Stimulated activated CD4-positive, alpha-beta T cell treated with anti-CD3 and anti-CD28 coated beads, Interleukin-2, amount 100 ng/mL, for 24 hours (primary cell): ENCODE measurements at places on chromosomes 6 and 20.

DNA sequence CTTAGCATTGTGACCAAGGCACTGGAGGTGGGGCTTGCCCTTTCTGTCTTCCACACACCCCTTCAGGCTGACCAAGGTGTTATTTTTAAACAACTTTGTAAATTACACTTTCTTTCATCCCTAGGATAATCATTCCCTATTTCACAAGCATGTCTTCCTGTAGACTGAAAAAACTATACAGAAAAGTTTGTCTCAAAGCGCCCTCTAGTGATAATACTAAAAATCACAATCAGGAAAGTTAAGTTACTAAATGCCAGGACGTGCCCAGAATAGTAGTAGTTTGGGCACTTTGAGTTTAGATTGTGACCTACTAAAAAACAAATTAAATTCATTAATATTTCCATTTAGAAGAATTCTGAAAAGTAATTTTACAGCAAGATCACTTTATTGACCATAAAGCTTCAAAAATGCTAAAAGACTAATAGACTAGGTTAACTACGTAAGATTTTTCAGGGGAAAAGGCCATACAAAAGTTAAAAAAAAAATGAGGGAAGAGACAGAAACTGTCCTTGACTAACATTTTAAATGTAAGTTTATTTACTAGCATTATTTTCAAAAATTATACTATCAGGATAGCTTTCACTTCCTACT, 123.3 kb upstream of the DUSP22 start:
- DNase-seq, result no peak

GRCh38 chr20:3890398-3890751, 1.2 kb downstream of the PANK2 start:
- no peak for DNase-seq

DNA sequence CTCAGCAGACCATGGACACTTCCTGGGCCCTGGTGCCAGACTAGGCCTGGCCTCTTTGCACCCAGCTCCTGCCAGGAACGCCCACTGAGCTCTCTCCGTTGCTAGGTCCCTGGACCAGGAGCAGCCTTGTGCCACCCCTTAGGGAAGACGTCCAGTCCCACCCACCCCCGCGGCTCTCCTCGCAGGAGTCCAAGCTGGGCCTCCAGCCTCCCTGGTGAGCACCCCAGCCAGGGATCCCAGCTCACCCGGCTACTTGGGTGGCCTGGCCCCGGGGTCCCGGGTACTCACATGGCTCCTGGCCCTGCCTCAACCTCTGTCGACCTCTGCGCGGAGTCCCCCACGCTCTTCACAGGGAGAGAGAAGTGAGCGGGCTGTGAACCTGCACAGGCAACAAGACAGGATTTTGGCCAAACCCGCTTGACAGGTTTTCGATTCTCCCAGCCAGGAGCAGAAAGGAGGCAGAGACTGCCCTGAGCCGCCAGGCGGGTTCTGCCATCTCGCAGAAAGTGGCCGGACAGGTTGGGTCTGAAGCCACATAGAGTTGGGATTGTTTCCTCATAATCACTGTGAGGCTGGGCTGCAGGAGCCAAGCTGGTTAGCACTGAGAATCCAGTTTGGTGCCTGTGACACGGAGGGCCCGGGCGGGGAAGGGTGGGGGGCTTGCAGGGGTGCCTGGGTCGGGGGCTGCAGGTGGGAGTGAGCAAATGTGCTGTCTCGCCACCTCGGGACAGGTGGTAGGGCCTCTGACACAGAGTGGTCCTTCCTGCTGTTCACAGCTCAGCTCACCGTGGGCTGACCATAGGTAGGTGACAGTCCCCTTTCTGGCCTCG, at the start of gene RBBP8NL:
TSS of gene RBBP8NL (minus strand) at position 368 of the 830 bp plus-strand sequence. CDS start 7,892 bp downstream, outside the sequence.
- no peak for DNase-seq

GRCh38 chr6:45644720-45645119, 267.0 kb upstream of the SUPT3H start:
- DNase-seq, result no peak

- DNase-seq, result no peak
Measured at GRCh38 chr6:13559251-13559650, 15.2 kb upstream of the SIRT5 start.

DNA sequence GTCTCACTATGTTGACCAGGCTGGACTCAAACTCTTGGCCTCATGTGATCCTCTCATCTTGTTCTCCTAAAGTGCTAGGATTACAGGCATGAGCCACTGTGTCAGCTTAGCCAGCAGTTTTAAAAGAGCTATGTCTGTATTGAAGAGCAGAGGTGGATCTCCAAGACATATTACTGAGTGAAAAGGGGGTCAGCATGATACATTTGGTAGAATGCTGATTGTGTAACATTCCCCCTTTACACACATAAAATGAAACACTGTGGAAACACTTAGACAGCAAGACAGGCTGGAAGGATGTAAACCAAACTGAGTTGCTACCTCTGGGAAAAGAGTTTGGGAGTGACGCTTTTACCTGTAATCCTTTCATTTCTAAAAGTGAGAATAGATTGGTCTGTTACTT, 1.7 kb upstream of the RIPOR3 start:
- DNase-seq, result no peak

DNA sequence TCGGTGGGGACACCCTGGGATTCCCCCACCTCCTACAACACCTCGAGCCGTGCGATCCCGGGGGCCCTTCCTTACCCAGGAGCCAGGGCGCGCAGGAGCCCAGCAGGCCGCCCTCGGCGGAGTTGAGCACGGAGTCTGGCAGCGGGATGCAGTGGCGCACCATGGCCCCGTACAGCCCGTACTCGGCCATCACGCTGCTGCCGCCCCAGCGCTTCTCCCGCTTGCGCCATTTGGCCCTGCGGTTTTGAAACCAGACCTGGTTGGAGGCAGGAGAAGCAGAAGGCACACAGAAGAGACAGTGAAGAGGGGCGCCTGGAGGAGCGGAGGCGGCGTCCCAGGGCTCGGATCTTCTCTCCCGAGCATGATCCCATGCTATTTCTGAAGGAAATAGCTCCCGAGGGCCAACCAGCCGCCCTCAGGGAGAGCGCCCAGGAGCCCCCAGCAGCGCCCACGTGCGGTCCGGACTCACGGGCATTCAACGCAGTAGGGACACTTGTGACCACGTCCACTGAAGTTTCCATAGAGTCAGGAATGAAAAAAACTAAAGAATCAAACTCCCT, 4.3 kb downstream of the VSX1 start:
- peak; percentile 17 for DNase-seq

DNA sequence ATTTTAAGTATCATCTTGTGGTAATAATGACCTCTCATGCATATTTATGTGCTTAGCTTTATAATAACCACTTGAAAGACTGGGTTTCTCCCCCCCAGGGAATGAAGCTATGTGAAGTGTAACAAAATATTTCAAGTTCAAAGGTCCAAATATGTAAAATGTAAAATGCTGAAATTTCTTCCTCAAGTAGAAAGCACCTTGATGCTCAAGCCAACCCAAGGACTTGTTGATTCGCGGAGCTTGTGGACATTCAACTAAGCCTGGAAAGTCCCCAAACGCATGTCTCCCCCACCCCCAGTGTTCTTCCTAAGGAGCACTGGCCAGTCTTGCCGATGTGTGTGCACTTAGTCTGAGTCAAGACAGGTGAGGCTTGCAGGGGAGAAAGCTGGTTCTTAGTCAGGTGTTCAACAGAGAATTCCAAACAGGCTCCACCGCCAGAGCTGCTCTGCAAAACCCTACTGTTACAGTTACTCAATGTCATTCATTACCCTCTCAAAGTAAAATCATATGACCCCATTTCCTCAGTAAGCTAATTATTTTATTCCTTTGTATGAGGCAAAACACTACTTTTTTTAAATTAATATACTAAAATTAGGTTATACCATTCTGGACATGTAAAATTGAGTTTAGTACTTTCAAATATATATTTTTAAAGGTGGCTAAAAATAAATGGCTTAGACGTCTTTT, 46.9 kb upstream of the QKI start:
- DNase-seq, result no peak

GRCh38 chr20:20721489-20721888, 9.0 kb upstream of the RALGAPA2 start:
- no peak for DNase-seq

- no peak for DNase-seq
Measured at GRCh38 chr6:106253172-106253571, 72.4 kb downstream of the ATG5 start.

DNA sequence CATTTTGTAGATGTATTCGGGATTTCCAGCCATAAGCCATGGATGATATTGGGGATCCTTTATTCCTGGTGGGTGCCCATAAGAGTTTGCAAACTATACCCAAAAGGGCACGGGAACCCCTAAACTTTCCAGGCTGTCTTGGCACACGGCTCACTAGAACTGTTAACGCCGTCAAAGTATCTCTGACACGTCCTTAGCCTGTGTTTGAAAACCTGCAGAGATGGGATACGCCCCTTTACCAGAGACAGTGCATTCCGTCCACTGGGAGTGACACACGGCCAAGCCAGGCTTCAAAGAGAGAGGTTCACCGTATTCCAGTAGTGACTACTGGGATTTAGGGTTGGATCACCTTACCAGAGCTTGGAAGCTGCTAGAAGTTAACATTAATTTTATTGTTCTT, 95.0 kb downstream of the THBS2 start:
- DNase-seq, result no peak

DNA sequence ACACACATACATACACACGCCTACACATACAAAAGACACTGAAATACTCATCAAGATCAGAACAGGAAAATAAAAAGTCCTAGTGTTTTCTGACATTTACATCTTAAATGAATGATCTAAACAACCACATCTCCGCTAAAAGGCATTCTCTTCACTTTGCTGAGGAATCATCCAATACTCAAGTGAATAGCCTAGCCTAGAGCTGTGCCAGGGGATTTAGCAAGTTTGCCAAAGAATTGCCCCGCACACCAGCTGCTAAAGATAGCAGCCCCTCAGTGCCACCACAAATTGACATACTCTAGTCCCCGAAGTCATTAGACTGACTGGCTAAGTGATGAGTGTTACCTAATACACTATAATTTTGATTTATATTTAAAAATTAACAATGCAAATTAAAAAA, 246.8 kb upstream of the POU3F2 start:
- no peak for DNase-seq

- no peak for DNase-seq
Measured at GRCh38 chr6:121603486-121603885, 168.0 kb downstream of the GJA1 start.

DNA sequence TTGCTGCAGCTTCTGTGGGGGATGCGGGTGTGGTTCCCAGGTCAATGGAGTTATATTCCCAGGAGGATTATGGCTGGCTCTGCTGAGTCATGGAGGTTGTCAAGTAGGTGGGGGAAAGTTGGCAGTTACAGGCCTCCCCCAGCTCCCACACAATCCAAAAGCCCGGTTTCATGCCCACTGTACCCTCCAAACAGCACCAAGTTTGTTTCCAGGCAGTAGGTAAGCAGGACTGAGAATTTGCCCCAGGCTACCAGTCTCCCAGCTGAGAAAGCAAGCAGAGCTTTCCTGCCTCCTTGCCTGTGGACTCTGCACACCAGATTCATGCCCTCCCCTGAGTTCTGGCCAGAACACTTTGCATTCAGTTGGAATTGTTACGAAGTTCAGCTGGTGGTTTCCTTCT, 578.2 kb downstream of the MEI4 start:
- no peak for DNase-seq

DNA sequence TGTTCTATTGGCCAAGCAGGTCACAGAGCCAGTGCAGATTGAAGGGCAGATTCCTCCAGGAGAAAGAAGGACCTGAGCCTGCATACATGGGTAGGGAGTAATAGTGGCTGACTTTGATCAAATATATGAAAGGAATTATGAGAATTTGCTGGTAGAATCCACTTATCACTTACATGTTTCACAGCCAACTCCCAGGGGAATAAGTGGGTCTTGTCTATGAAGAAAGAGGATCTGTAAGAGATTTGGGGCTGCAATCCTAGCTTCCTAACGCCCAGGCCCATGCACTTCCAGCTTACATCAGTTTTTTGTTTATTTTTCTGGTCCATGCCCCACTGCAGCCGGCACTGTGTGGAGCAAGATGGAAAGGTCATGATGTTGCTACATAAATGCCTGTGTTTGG, 107.9 kb upstream of the SYNDIG1 start:
- no peak for DNase-seq

DNA sequence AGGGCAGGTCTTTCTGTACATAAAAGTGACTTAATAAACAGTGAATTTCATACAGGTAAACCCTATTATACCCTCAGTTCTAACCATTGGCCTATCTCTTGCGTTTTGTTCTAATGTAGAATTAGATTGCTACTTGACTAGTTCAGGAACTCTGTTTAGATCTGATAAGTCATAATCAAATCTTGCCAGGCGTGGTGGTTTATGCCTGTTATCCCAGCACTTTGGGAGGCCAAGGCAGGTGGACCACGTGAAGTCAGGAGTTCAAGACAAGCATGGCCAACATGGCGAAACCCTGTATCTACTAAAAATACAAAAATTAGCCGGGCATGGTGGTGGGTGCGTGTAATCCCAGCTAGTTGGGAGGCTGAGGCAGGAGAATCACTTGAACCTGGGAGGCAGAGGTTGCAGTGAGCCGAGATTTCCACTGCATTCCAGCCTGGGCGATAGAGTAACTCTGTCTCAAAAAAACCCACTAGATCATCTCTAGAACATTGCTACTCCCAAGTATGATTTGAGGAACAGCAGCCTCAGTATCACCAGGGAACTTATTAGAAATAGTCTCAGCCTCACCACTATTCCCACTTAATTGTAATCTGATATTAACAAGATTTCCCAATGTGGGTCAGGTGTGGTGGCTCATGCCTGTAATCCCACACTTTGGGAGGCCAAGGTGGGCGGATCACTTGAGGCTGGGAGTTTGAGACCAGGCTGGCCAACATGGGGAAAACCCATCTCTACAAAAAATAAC, 12.2 kb downstream of the GTPBP2 start:
- DNase-seq, result no peak

- no peak for DNase-seq
Measured at GRCh38 chr6:133995296-133995695, 42.3 kb downstream of the TBPL1 start.
